ENCODE measurements at places on chromosomes 3 and 15.

DNA sequence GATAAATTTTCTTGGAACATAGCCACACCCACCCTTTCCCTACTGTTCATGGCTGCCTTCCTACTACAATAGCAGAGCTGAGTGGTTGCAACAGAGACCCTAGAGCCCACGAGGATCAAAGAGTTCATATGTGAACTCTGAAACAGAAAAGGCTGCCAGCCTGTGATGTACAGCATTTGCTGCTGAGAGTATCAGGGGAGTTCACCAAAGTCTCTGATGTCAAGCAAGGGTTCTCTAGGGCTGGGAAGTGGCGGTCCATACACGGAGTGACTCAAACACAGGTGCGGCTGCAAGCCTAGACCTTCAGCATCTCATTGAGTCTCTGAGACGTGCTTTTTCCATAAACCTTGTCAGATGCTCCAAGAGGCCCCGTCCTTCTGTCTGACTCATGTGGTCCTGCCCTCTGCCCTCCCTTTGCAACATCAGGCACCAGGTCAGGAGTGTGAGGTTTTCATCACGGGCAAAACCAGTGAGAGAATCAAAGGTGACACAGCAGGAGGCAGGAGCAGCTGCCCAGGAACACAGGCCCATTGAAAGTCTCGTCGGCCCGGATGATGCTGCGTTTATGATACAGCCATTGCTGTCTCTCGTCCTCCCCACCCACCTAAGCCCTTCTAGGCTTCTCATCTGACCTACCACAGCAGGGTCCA lies 42.9 kb downstream of the PCSK6 start:
- no peak for DNase-seq

DNA sequence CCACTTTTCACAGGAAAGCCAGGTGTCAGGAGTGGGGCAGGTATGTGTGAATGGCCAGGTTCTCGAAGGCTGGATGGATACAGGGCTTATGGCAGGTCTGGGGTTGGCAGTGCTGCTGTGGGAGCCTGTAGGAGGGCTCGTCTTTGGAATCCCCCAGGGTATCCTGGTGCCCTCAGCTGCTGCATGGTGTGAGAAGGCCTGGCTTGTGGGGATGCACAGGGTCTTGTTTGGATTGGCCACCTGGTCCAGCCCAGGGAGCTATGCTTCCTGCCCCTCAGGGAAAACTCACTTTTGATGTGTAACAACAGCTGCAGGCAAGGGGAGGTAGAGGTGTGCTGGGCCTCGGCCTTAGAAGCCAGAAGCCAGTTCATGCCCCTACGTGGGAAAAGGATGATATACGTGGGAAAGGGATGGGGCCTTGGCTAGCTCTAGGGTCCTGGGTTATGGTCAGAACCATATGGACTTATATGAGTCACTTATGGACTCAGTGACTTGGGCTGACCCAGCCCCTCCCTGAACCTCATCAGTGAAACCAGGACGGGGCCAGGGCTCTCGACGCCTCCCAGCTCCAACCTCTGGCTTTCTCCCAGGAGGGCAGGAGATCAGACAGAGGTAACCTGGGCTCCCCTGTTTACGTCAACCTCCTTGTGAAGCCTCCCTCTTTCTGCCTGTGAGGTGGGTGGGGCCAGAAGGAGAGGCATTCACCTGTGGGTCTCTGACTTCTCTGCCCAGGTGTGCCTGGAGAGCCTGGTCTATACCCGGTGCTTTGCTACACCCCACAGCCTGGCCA lies 37.8 kb upstream of the CSPG4 start:
- no peak for DNase-seq

- no peak for DNase-seq
These were observed 109.9 kb upstream of the SYNPR start for GRCh38 chr3:63168179-63168578.

- DNase-seq, result no peak
These were observed 376 bp downstream of the KPNA4 start for GRCh38 chr3:160564949-160565441.

DNA sequence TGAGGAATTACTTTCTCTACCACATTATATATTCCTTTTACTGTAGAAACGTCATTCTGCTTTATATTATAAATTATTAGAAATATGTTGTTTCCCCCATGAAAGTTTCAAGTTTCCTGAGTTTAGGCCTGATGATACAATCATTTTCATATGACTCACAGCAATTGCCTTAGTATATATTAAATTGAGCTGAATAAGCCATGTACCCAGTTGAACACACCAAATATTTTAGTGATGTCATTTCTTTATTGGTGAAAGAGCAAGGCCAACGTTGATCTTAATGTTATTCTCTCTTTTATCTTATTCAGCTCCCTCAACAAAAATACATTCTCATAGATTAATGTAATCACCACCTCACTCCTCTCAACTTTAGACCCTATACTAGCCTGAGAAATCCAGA lies 30.8 kb downstream of the B3GNT5 start:
- no peak for DNase-seq

Measured in RCC 7860 (cell line).